ENCODE measurements at places on chromosomes 4 and X.

- DNase-seq = no peak
Measured at GRCh38 chr4:37224854-37225253, 19.7 kb upstream of the NWD2 start.

DNA sequence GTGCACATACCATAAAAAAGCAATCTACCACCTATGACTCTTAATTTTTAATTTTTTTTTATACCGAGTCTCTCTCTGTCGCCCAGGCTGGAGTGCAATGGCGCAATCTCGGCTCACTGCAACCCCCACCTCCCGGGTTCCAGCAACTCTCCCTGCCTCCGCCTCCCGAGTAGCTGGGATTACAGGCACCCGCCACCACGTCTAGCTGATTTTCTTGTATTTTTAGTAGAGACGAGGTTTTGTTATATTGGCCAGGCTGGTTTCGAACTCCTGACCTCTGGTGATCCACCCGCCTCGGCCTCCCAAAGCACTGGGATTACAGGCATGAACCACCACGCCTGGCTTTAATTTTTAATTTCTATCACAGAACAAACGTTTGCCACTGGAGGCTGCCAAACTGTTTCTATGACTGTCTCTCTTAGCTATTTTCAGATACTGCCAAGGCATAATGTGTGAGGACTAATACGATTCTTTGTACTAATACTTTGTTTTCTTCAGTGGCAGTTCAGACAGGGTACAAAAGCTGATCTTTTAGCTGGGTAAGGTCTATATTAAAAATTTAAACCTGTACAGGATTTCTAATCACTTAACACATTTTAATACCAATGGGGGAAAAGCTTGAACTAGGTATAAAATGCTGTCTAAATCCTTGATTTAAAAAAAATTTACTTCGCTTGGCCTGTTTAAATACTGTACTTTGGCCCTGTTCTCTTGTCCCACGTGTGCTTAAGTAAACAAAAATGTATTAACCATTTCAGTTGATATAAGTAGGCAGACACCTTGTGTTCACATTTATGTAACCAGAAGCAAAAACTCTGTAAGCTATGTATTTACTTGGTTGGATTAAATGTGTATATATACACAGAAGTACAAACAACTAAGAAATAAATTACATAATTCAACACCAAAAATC, 2.3 kb downstream of the PGRMC2 start:
- DNase-seq = no peak

DNA sequence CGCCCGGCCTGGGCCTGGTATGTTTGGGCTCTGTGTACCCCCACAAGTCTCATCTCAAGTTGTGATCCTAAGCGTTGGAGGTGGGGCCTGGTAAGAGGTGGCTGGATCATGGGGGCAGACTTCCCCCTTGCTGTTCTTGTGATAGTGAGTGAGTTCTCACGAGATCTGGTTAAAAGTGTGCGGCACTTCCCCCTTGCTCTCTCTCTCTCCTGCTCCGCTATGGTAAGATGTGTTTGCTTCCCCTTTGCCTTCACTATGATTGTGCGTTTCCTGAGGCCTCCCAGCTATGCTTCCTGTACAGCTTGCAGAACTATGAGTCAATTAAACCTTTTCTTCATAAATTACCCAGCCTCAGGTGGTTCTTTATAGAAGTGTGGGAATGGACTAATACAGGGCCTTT, 53.0 kb downstream of the CHST7 start:
- peak; percentile 88 for DNase-seq

- no peak for DNase-seq
Measured at GRCh38 chrX:7987160-7988012, 60.2 kb upstream of the PNPLA4 start.

GRCh38 chrX:125172531-125172930, 147.1 kb upstream of the TEX13C start:
- DNase-seq = no peak

DNA sequence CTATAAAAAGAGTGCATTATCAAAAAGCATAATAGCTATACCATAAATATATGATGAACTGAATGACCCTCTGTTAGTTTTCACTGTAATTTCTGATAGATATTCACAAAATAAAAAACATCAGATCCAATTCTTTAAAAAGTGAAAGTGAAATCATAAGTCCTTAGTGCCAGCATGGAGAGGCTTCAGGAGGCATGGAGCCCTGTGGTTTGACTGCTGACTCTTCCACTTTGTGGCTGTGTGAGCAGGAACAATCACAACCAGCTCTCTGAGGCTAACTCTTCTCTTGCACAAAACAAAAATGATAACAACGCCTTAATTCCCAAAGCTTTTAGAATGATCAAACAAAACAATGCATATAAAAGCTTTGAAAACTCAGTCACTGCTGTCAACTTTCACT, 1143.9 kb downstream of the PDHA2 start:
- DNase-seq = no peak

DNA sequence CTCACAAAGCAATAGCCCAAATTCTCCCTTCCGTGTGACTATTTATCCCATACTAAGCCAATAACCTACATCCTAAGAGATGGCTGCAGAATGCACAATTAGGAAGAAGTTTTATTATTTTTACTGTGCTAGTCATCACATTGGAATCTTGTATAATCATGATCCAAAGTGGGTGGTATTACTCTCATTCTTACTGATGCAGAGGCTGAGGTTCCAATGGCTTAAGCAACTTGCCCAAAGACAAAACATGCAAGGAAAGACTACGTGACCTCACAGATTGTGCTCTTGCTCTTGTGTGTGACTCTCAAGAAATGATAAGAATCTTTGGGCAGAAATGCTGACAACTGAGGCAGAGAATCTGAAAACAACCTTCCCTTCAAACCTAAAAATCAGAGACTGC, 212.2 kb downstream of the LDB2 start:
- no peak for DNase-seq

DNA sequence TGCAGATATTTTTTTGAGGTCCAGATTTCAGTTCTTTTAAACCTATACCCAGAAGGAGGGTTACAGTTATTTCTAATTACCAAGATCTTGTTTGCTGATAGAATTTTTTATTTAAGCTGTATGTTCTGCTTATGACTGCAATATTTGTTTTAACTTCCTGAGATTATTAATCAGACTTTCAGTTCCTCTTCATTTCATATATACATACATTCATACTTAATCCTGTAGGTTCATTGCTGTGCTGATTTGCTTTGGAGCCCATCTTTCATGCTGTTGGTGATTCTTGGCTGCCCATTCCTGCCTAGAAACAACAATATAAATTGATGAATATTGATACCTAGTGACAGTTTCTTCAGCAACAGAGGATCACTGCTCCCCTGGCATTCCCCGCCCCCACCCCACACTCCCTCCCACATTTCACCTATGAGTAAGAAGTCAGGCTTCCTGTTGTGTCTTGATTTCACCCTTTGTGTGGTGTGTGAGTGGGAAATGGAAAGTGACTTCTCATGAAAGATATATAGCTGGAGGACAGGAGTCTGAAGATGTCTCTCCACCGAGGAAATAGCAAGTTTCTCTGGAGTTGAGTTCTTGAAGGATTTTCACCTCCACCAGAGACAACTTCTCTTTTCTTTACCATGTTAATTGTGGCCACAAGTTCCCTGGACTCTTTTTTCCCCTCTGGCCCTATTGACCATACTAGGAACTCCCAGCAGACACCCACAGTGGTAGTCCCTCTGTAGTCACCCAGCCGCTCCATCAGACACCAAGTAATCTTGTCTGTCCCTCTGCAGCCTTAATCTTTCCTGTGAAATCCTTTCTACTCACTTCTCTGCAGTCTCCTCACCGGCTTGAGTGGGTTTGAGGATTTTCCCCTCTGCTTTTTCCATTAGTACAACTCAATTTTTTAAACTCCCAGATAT, 118.4 kb downstream of the ASB9 start:
- DNase-seq = no peak
